ENCODE measurements at places on chromosomes 3 and 15.

DNA sequence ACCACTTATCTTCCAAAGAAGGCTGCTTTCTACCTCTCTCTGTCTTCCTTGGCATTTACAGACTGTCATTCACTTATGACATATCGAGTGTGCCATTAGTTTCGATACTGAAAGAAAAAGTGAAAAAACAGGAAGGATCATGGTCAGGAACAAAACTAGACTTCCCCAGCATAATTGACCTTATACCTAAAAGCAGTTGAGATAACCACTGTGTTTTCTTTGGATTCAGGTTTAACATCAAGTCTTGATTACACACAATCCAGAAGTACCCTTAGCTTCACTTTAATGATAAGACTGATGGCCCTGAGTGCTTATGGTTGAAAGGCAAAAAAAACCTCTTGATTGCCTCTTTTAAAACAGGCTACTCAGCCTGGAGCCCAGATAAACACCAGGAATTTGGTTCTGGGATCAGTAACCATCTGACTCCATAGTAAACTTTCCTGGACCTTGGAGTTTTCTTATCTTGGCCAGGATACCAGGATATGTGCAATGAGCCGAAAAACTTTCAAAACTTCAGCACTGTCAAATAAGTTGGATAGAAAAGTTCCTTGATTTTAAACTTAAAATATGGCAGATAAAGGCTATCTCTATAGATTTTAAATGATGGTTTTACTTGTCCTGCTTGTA, 5.0 kb upstream of the UACA start:
- DNase-seq = no peak

DNA sequence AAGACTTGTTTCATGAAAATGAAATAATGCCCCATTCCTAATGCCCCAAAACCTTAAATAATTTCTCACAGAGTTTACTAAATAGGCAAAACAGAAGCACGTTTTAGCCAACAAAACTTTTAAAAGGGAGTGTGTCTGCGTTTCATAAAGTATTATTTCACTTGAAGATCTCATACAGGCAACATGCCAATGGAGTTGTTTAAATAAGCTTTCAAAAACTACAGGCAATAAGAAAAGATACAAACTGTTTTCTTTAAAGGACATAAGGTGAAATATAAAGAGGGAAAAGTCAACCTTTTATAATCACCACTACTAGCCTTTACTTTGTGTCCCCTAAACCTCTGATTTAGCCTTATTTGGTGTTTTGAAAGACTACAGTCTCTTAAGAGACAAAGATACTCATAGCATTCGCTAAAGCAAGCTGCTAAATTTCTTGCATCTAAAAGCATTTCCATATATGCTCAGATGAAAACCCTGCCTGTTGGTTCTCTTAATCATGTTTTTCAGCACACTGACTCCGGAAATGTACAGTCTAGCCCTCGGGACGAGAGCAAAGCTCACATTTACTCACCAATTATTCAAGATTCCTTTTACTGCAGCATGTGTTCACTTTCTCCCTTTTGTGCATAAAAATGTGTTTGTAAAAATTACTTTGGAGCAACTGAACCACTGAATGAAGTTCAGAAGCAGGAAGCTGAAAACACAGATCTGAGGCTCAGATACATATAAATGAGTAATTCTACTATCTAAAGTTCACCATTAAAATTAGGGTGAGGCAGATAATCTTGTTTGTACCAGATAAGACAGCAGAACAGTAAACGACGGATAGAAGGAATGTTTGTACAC, 119.0 kb downstream of the GOLIM4 start:
- no peak for DNase-seq

- DNase-seq = no peak
Measured at GRCh38 chr15:101354891-101355623, 60.0 kb upstream of the SNRPA1 start.

DNA sequence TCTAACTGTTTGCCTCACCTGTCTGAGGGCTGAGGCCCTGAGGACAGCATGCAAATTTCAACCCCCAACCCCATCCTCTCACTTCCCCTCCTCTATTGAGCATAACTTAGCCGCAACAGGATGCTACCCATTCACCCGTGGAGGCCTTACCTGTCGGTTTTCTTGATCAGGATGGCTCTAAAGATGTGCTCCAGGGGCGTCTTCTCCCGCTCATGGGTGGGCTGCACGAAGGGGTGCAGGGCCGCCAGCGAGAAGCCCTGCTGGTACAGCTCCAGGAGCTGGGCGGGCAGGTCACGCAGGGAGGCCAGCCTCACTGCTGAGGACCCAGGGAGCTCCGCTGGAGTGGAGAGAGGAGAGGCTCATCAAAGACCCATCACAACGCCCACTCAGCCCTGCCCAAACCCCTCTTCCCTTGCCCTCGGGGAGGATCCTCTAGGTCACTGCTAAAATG, 79.8 kb downstream of the RFTN1 start:
- no peak for DNase-seq

Data from activated T-helper 2 cell treated with anti-CD3 and anti-CD28 coated beads, Interferon-gamma antibody, Interleukin-2, Interleukin-4, amounts not matched to agents 10 μg/mL and 5 μg/mL and 100 μg/mL, durations not matched to agents 14 hours and 24 hours and 36 hours (primary cell).